H7 (cell line): ENCODE measurements at places on chromosomes 4 and X. TPM values are rescaled to one million over a fixed set of nuclear protein-coding genes. Genes with fewer than 3 reads are reported as not detected.

DNA sequence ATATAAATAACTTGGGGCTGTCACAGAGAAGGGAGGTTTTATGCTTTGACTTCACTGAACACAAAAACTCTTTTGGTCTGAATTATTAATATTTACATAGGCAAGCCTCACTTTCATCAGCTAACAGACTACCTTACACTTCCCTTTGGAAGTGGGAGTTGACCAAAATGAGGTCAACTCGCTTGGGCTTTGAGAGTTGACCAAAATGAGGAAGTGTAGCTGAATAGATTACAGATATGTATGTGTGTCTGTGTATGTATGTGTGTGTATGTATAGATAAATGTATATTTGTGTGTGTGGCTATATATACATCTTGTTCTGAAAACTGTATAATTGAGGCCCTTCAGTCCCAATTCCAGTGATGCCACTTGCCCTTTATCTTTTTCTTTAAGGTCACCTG lies 113.3 kb upstream of the IL13RA1 start:
- DNase-seq: no peak

DNA sequence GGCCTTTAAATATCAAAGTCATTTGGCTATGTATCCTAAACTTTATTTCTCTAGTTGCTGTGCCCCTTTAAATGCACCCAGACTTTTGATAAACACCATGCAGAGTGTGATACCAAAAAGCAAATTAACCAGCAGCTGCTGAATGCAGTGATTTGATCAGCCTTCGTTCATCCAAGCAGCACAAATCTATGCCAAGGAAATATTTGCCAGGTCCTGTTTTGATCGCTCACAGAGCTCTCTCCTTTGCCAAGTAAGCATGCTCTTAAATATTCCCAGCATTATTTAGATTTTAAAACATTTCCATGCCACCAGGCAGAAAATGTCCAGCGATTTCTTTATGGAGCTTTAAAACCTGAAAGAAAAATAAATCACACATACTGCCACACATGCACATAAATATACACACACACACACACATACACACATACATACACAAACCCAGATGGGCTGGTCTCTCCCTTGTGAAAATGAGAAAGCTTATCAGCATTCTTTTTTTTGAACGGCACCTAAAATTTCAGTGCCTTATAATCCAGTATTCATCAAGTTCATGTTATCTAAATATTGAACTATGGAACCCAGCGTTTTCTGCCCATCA lies 35.7 kb downstream of the BTC start:
- DNase-seq: no peak

DNA sequence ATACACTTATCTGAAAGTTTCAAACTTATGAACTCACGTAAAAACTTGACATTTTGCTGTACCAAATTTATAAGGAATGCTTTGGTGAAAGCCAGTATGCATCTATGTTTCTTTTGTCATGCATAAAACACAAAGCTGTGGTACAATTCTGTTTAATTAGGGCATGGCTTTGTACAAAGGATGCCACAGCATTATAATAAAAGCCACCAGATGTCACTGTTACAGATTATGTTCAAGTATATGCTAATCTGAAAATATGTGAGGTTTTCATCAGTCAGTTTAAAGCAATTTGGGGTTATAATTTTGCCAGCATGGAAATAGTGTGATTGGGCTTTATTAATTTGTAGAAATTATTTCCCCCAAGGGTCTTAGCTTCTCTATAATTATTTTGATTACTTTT lies 69.0 kb downstream of the ATOH1 start:
- no peak for DNase-seq

DNA sequence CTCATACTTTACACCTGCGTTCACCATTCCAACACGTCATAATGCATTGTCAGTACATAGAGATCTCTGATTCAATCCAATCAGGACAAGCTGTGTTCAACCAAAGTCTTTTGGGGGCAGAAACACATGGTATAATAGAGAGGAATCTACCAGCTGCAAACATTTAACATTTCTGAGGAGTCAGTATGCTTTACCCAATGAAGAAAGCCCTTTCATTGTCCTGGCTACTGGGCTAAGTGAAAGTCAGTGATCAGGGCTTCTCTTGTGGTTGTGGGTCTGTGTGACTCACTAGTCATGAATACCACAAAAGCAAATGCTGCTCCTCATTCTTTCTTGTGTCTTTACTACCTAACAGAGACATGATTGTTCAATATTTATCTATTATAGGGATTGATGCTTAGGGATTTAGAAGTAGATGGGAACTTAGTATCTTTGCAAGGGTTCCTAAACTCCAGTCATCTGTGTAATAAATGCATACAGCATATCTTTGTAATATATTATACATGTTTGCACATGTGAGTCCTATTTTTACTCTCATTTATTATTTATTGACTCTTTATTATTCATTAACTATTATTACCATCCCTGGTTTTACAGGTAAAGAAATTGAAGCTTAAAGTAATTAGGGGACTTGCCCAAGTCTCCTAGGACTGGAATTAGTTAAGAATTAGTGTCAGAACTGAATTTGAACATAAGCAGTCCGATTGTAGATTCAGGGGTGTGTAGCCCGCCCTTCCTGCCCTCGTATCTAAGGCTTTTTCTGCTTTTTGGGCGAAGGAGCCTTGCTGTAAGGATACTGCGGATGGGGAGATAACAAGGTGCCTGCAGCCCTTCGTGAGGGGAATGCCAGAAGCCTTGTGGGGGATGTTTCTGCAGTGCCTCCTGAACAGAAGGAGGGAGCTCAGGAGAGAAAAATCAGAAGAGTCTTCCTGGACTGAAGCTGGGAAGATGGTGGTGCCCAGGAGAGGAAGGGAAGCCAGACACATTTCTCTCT lies 353.1 kb upstream of the BOD1L1 start:
- DNase-seq: no peak

GRCh38 chr4:187059021-187059420 lies 335.4 kb upstream of the FAT1 start:
- DNase-seq: no peak

DNA sequence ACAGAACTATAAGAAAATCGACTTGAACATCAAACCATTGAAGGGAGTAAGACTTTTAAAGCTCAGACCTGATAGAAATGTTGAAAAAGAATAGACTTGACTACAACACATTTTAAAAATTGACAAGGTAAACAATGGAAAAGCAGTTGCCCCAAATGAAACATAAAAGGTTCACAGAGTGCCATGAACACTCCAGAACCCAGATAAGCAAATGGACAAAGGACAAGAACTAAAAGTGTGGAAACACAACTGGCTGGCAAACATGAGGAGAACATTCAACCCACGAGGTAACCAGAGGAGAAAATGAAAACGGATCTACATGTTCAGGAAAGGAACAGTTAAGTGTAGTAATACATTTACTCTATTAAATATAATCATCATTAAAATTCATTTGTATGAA lies 26.5 kb downstream of the SCARB2 start:
- no peak for DNase-seq

GRCh38 chr4:148287111-148287510 lies 155.1 kb downstream of the NR3C2 start:
- DNase-seq: no peak

DNA sequence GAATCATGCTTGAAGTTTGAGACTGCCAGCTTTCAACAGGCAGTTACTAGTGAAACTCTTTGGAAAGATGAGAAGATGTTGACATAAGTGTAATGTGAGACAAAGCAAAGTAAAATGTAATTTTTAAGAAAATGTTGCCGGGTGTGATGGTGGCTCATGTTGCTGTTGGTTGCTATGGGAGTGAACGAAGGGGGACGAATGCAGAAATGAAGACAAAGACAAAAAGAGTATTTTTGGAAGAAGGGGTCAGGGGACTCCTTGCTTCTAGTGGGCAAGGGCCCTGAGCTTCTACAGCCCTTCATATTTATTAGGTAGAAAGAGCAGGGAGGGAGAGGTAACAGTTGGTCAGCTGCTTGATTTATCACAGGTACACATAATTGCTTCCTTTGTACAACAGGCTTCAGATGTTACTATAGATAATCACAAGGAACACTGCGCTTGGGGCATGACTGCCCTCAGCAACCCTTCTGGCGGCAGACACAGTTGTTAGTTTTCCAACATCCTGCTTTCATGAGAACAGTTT lies 11.9 kb upstream of the UGDH start:
- DNase-seq: no peak

- DNase-seq: peak; percentile 99
Measured at GRCh38 chr4:3442959-3443749, 1.4 kb downstream of the HGFAC start.

DNA sequence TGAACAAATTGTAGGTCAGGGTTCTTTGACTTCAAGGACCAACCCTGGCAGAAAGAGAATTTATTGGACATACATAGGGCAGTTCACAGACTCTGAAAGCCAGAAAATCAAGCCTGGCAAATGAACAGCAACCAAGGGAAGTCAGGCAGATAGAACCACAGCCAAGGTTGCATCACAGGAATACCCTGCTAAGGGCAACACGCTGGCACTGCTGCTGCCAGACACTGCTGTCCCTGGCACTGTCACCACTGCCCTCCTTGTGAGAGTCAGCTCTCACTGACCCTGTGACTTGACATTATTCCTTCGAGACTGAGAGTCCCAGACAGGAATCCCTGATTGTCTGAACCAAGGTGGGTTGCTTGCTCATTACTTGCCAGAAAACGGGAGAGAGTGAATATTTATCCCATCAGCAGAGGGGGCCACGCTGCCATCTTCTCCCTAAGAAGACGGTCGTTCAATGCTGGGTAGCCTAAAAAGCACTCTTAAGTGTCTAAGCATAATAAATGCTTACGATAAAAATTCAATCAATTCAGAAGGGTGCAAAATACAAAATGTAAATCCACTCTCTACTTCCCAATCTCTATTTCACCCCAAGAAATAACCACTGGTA lies 23.2 kb upstream of the PTTG2 start:
- DNase-seq: peak; percentile 19

DNA sequence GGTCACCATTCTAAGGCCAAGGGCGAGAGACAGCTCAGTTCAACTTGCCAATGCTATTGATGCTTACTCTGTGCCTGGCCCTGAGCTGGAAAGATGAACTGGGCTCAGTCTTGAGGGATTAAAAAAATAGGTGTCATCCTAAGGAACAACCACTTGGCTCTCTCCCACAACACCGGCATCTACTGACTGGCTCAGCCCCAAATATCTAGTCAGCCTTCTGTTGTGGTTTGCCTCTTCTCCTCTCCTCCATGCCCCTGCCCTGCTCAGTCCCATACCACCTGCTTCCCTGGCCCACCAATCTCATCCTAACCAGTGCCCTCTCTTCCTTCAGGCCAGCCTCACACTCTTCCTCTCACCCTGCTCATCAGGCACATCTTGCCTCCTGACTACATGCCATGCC lies 29.6 kb downstream of the KDM5C start:
- no peak for DNase-seq

DNA sequence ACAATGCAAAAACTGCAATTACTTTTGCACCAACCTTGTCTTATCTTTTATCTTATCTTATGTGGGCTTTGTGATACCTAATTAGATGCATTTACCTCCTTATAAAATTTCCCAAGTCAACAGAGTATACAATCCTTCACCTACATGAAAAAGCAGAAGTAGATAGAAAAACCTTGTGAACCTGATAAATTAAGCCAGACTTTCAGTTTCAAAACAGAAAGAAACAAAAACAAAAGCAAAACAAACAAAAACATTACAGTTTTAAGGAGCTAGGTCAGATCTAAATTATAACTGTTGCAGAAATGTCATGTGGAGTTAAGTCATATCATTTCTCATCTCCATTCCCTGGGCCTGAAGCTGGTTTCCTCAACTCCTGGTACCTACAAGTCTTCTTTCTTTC lies 24.9 kb upstream of the CXXC4 start:
- DNase-seq: no peak

GRCh38 chrX:14864631-14865030 lies 8.2 kb downstream of the FANCB start:
- no peak for DNase-seq

- no peak for DNase-seq
Measured at GRCh38 chr4:127533028-127533700, 99.6 kb upstream of the INTU start.

The PPARGC1A gene
- 1.1 and 2.0 TPM in 2 replicates for total RNA-seq

The ZMAT1 gene
- total RNA-seq: 0.87 and 3.3 TPM in 2 replicates

The BCLAF3 gene
- total RNA-seq: 0.94 and 2.9 TPM in 2 replicates

The JAKMIP1 gene
- 8.2 and 10.3 TPM in 2 replicates for total RNA-seq

The HSFX4 gene
- total RNA-seq: not detected in 2 replicates
